ENCODE measurements at places on chromosomes 4 and X.

DNA sequence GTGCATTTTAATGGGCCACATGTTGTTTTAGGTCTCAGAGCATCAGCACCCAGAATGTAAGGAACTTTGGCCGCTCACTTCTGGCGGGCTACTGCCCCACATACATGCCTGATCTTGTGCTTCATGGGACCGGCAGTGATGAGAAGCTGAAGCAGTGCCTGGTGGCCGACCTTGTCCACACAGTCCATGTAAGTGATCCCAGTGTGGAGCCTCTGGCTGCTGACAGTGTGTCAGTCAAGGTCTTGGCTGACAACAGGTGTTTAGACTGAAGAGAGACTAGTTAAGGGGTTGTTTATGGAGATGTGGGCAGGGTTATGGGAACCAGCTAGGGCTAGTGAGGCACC is 101.4 kb downstream of the FNIP2 start:
- DNase-seq = no peak

GRCh38 chr4:107931775-107932321 is 499 bp downstream of the CYP2U1 start:
- no peak for DNase-seq

DNA sequence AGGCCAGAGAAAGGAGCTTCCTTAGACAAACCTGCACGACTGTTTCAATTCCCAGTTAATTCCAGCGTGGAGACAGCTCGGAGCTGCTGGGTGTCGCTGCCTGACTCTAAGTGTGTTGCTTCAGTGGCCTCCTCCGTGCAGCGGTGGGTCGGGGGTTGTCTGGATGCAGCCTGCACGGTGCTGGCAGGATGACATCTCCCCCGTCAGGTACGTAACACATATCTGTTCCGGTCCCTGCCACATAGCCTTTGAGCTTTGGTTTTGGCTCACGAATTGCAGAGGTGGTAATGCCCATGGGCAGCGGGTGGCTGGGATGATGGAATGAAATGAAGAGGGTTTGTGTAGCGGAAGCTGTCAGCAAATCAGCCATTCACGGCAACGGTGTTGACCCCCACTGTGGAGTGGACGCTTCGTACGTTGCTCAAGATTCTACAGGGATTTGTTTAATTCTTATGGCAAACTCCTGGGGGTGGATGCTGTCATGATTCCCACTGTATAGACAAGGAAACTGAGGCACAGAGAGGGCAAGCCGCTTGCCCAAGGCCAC is 33.7 kb upstream of the HMX1 start:
- no peak for DNase-seq

DNA sequence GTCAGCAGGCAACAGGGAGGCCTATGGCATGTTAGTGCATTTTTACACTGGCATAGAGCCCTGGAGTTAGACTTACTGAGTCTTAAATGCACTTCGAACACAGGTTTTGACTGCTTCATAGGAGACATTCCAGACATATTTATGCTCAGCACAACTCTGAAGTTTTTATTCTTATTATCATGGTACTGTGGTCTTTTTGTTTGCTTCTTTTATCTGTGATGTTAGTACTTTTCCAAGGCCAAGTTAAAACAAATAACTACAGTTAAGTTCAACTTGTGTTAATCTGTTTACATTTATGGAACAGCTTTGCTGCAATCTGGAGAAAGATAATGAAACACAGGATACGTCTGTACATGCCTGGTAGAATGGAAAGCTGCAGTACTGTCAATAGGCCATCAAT is 76.5 kb downstream of the COL4A5 start:
- DNase-seq = no peak

GRCh38 chr4:7539659-7540058 is 104.9 kb upstream of the PSAPL1 start:
- no peak for DNase-seq

DNA sequence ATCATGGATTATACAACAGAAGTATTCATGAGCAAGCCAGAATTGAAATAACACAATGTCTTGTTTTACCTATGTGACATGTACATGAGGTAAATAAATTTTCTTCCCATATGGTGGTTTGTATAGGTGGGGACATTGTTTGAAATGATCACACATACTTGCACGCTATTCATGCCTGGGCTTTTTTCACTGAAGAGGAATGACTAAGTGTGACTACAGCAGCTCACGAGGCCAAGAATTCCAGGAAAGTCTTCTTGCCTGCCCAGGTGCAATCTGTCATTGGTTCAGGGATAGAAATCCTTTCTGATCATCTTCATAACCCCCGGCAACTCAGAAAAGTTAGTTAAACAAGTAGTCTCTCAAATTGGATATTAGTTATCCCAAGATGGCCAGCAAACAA is 36.3 kb upstream of the AREG start:
- no peak for DNase-seq

DNA sequence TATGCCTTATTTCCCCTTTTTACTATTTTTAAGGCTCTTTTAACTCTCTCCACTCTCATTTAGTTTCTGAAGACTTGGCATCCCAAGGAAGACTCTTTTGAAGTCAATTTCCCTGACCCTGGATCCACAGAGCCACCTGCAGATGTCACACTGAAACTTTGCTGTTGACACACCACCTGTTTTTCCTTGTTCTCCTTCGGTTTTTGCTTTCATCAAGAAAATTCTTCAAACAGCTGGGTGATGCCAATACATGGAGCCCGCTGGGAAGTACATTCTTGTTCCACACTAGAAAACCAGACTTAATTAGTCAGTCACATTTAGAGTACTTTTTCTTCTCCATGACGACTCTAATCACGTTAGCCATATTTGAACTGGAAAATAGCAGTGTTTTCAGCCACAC is 293.9 kb downstream of the PDGFC start:
- no peak for DNase-seq

DNA sequence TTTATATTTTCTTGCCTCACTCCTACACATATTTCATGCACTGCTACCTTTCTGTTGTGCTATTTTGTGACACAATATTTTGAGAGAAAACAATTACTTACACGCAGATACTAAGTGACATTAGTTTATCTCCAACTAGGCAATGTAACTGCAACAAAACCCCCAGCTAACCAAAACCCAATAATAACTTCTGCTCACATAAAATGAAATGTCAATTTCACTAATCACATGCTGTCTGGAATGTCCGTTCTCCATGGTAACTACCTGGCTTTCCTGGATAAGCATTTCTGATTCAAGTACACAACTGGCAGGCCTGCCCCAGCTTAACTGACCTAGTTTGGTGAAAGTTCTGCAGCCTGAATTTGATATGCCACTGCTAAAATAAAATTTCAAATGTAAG is 313.5 kb downstream of the TMA16 start:
- DNase-seq = no peak

DNA sequence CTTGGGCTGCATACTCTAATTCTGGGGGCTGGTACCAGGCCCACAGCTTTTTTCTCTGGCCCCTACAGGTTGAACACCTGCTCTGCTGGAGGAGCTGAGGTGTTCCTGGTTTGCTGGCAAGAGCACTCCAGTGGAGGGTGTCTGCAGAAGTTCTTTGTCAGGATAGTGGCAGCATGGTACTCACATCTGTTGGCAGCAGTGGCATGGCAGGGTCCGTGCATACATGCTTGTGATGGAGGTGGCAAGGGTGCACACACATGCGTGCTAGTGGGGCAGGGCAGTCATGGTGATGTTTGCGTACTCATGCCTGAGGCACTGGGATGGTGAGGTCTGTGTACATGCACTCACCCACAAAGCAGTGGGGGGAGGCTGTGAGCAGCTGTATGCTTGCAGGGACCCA is 235.5 kb upstream of the KLF8 start:
- DNase-seq = no peak

DNA sequence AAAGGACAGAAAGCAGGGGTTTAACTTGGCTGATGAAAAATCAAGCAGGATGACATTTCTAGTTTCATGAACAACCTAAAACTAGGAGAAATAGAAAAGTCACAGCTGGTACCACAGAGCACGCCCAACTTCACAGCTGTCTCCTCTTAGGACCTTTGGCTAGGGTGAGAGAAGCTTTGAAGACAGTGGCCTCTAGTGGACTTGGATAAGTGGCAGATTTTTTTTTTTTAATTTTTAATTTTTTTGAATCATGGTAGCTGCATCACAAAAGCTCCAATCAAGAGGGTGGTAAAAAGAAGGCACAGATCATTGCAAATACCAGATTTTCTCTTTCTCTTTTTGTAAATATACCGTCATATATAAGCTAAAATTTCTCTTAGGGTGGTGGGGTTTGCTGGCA is 20.2 kb upstream of the MAP3K15 start:
- DNase-seq = peak; percentile 12

- no peak for DNase-seq
These were observed 73.0 kb upstream of the SCOC start for GRCh38 chr4:140300271-140300970.

GRCh38 chr4:188573104-188573503 is 433.9 kb downstream of the TRIML1 start:
- no peak for DNase-seq

- no peak for DNase-seq
These were observed 19.3 kb downstream of the ZFX start for GRCh38 chrX:24168807-24169206.

GRCh38 chr4:24745172-24745895 is 50.0 kb upstream of the SOD3 start:
- no peak for DNase-seq

DNA sequence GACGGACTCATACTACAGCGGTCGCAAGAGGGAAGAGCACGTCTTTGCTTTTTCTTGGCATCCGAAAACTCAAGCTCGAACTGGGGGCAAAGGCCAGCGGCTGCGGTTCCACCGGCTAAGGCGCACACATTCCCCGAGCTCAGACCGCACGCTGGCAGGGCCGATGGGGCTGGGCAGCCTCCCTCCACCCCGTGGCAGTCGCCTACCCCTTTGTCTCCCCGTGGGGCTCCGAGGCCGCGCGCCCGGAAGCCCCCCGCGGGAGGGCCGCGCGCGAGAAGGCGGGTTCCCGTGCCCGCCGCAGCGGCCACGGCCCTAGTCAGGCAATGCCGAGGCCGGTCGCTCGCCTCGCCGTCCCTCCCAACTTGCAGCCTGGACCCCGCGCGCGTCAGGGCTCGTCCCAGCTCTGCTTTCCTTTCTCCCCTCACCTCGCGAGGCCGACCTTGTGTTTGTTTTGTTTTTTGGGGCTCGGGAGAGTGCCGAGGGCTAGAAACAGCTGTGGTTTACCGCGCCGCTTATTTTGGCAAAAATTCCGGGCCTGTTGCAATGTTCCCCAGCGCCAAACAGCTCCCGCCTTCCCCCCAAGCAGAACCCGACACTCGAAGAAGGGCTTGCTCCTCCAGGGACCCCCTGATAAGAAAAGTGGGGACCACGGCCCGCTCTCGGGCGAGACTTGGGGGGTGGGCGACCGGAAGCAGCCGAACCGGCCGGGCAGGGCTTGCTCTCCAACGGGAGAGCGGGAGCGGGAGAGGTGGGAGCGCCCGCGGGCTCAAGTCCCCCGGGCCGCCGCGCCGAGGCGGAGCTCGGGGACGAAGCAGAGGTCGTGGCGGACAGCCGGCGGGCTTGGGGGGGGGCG is 561 bp upstream of the N4BP2 start:
- DNase-seq = peak; percentile 53

DNA sequence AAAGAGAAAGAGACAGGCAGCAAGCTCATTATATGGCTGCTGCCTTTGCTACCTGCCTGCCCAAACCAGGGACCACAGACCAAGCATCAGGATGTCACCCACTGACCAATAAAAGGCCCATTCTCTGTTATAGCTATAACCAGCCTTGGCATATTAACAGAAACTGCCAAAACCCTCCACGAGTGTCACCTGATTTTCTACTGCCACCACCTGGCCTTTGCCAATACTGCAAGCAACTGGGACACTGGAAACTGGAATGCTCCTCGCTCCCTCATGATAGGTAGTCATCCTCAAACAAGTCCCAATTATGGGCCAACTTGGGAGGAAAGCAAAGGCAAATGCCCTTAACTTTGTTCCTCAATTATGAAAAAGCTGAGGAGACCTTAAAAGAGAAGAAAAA is 76.0 kb downstream of the SPIN4 start:
- DNase-seq = no peak

GRCh38 chr4:102543030-102543928 is 42.1 kb downstream of the NFKB1 start:
- DNase-seq = no peak

DNA sequence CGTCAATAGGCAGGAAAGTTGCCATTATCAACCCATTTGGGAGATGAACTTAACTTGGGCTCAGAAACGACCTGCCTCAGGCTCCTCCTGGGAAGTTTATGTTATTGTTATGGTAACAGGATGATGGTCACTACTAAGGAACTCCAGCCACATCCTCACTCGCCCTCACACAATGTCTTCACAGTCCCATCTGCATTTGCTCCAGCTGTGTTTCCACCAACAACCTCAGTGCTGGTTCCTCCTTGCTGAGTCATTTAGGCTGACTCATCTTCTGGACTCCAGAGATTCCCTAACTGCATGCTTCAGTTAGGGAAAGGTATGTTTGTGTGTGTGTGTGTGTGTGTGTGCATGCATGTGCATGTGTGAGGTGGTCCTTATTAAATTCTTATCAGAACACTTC is 293.4 kb upstream of the BOD1L1 start:
- no peak for DNase-seq

DNA sequence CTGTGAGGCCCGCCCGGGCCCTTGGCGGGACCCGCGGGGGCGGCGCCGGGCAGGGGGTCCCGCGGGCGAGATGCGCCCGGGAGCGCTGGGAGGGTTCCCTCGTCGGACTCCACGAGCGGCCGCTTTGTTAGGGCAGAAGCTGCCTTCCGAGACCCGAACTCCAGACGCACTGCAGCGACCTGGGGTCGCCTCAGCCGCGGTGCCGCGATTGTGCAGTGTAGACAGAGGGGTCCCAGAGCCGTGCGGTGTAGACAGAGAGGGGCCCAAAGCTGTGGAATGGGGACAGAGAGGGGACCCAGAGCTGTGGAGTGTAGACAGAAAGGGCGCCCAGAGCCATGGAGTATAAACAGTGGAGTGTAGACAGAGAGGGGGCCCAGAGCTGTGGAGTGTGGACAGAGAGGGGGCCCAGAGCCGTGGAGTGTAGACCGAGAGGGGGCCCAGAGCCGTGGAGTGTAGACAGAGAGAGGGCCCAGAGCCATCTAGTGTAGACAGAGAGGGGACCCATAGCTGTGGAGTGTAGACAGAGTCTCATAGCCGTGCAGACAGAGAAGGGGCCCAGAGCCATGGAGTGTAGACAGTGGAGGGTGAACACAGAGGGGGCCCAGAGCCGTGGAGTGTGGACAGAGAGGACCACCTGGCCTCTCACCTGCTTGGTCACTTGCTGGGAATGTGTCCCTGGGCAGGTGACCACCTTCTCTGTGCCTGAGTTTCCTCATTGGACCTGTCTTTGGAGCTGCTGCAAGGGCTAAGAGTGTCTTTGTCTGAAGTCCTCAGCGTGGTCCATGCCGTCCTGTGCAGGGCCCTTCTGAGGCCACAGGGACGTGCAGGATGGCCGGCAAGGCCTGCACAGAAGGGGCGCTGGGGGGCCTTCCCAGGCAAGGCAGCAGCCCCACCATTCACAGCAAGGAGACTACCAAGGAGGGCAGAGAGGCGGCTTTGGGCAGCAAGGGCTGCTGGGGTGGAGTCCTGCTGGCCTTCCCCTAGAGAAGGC is 875 bp downstream of the RGS12 start:
- DNase-seq = no peak

DNA sequence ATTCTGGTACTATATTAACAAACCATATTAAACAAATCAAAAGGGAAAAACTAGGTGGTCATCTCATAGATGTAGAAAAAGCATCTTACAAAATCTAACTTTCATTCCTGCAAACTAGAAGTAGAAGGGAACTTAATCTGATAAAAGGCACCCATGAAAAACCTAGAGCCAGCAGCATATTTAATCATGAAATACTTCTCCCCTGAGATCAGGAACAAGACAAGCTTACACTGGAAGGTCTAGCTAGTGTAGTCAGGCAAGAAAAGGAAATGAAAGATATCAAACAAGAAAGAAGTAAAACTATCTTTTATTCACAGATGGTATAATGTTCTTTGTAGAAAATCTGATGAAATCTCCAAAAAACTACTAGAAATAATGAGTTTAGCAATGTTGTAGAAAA is 41.2 kb downstream of the ATP10D start:
- DNase-seq = no peak

Measured in NCI-H2227 treated with DMSO at 0.1 percent for 48 hours (cell line).